Inflammatory macrophage treated with lipopolysaccharide for 1 hour (primary cell): ENCODE measurements at places on chromosomes 7 and 10.

DNA sequence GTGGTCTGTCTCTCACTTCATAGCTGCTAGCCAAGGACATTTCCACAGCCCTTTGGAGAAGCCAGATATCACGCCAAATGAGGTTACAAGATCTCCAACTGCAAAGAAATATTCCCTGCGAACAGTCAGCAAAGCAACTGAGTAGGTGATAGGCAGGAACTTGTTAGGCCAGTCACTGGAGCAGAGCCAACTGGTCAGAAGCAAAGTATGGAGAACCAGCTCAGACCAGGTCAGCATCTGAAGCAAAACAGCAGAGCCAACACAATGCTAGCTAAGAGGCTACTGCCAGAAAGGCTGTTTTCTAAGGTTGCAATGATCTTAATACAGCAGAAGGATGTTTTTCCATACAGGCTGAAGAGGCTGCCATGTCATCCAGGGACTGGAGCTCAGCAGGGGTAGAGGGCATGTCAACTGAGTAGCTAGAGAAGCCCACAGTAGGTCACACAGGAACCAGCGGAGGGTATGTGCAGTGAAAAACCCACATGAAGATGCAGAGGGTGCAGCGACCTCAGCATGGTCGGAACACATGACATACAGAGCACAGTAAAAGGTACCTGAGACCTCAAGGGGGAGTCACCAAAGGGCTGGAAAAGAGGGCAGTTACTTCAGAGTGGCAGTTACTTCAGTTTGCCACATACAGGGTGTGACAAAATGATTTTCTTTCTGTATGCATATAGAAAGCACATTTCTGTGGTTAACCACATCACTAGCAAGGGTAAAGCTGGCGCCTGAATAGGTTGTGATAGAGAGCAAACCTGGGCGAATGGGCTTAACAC, 8.9 kb downstream of the SEC31B start:
- no peak for DNase-seq

DNA sequence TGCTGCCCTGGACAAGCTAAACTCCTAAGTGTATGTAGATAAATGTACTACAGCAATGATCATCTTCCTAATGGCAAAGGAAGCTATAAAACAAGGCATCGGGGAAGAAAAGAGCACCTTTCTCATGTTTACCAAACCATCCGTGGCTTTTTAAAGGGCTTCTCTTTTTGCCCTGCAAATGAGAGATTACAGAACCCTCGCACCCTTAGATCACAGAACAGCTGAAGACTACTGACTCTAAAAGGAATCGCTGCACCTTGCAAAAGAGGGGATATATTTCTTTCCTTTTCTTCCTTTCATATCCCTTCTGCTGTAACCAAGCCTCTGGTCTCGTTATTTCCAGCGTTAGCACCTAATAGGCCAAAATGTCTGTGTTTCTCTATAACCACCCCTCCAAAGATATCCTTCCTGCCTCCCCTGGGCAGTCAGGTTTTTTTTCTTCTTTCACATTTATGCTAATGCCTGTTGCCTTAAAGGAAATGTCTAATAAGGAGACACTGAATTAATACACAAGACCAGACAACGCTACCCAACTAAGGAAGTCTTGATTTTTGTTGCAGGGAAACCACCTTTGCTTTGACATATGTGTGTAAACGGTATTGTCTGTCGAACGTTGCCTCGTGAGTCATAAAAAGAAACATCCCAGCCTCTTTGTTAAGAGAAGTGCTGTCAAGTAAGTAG, 10.5 kb downstream of the ST8SIA6 start:
- DNase-seq: no peak

DNA sequence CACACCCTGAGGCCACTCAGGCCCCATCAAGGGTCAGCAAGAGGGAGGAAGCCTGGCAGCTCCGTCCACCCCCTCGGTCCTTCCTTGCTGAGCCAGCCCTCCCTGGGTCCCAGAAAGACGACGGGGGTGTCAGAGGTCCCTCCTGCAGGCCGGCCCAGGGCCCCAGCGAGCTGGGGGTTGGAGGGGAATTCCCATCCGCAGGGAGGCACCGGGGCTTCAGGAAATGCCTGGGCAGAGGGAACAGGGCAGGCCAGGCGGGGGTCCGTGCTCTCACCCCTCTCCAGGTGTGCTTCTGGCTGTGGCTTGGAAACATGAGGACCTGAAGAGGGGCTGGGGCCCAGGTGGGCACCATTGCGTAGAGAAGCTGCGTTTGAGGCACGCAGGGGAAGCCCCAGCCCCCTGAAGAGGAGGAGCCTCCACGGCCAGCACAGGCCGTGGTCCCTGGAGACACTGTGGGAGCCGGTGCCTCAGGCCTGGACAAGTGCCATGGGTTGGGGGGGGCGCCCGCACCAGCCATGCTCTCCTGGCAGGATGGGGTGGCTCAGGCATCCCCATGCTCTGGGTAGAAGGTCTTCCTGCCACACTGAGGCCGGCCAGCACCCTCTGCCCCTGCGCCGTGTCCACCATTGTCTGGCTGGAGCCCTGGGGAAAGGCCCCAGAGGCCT, 66.7 kb downstream of the PDGFA start:
- no peak for DNase-seq

DNA sequence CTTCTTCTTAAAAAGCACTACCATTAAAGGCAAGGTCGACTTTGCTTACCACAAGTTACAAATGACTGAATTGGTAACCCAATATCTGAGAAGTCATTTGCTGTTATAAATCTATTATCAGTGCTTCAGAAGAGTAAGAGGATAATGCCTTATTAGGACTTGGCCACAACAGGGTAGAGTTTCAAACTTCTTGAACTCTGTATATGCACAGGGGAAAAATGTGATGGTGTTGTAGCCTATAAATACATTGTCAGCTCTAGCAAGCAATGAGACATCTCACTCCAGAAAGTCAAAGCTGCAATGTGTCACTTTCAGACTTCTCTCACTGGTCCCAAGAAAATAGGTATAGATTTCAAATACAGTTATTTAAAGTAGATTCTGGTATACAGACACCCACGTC, 9.3 kb downstream of the TFEC start:
- DNase-seq: no peak

- no peak for DNase-seq
These were observed 44.9 kb downstream of the SP8 start for GRCh38 chr7:20741801-20742200.

GRCh38 chr7:2175514-2175913, 57.2 kb downstream of the MAD1L1 start:
- DNase-seq: peak; percentile 8

- no peak for DNase-seq
These were observed 1.9 kb upstream of the TAS2R39 start for GRCh38 chr7:143181349-143181748.

DNA sequence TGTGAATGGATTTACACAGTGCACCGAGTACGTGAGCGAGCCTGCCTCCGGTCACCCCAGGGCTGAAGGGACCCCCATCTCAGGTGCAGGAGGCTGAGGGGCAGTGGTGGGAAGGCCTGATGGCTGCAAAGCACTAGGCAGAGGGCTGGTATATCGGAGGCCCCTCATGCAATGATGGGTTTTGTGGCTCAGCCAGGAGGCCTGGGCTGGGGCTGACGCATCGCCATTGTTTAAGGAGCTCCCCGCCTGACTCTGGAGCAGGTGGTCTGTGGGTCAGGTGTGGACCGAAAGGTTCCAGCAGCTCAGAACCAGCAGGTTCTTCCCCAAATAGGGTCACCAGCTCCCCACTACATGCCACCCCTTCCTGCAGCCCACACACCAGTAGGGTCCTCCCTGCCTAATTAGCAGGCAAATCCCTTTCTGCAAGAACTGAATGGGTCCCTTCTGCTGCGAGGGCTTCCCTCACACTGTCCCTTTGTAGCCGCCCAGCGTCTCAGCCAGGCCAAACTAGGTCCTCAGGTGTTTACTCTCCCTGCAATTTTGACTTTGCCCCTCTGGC, 33.0 kb downstream of the OAT start:
- no peak for DNase-seq

GRCh38 chr7:43888993-43889945, 17.1 kb downstream of the URGCP start:
- DNase-seq: no peak

DNA sequence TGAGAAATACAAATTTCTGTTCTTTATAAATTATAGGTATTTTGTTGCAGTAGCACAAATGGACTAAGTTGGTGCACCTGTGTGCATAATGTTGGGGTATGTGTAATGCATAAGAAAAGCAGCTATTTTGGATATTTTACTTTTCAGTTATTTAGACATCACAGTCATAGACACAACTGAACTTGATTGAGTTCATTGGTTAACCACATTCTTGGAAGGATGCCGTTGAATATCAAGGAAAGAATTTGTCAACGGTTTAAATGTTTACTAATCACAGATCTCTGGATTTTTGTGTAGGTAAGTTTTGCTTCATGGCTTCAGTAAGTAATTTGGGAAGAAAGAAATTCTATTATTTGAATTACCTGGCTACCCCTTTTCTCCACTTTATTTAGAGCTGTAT, 4.1 kb downstream of the OTUD1 start:
- no peak for DNase-seq

DNA sequence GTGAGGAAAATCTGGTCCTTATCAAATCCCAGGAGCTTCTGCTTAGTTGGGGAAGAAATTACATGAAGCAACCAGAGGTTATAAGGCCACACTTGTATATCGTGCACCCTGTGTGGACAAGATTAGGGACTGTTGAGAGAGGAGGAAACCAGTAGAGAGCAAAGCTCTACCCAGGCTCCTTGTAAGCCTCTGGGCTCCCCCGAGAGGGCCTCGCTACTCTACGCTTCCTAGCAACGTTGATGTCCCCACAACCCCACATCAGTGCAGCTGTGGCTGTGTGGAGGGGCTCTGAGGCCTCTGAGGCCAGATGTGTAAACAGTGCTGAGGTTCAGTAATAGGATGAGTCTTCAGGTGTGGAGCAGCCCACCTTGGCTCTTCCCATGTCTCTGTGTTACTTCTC, 16.0 kb downstream of the HIF1AN start:
- DNase-seq: no peak

DNA sequence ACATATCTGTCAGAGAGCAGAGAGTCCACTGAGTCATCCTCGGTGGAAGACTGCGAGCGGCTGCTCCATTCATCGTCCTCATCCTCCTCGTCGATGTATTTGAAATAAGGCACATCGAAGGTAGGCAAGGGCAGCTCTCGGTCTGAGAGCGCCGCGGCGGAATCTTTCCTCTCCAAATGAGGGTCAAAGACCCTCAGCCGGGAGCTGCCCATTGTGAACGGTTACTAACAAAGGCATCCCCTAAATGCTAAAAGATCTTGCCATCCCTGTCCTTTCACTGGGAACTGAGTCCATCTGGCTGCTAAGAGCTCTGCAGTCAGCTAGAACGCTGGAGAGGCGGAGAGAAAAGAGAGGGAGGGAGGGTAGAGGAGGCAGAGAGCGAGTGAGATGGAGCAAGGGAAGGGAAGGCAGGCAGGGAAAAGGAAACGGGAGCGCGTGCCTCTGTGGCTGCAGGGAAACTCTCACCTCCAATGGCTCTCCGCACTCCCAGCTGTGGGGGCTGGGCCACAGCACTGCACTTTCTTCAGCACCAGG, 163.4 kb downstream of the RAPGEF5 start:
- DNase-seq: no peak

DNA sequence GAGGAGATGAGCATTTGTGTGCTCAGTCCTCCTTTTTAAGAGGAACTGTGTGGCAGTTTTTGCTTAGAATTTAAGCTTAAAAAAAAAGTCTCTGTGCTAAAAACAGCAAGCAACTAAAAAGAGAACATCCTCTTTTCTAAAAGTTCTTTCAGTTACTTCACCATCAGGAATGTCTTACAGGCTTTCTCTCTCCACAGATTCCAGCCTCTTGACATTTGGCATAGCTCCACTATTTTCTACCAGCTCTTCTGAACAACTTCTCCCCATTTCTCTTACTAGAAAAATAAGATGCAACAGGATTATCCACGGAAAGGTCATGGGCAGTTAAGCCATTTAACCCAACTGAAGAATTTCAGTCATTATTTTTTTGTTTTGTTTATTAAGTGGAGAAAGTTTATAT, 13.2 kb downstream of the PCLO start:
- DNase-seq: no peak

DNA sequence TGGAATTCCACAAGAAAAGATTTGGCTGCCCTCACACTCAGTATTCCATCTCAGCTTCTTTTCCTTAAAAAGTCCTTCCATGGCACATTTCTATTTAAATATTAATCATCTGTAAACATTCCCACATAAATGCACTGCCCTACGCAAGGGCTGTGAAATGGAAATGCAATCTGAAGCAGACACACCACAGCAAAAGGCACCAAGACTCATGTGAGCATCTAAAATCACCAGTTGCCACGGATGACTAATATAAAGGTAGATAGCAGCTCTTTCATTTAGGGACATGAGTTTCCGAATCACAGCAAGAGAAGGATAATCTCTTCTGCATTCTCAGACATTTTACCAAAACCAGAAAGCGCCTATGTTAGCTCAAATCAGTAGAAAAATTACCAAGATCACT, 31.6 kb downstream of the COA1 start:
- no peak for DNase-seq

GRCh38 chr10:107299606-107300005, 135.1 kb upstream of the SORCS1 start:
- DNase-seq: no peak

- DNase-seq: no peak
These were observed 17.9 kb upstream of the DDX21 start for GRCh38 chr10:68938117-68938516.

- DNase-seq: peak; percentile 49
These were observed 148.2 kb downstream of the CELF2 start for GRCh38 chr10:11165591-11166543.

GRCh38 chr7:137804836-137805235, 41.9 kb downstream of the DGKI start:
- DNase-seq: no peak

- no peak for DNase-seq
These were observed 19.5 kb downstream of the HSPA12A start for GRCh38 chr10:116722736-116723427.

DNA sequence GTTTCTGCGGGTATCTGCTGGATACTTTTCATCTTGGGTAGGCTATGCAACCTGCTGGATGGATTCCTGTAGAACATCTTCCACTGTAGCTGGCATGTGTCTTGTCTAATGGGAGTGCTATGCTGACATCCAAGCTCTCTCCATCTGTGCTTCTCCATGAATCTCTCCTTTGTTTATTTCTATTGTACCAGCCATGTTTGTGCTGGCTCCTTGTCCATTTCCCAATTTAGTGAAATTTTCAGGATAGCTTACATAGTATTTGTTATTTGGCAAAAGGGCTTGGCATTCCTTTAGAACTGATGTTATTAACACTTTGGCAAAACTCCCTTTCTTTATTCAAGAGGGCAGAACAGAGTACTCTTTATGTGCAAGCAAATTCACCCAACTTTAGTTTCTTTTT, 198.0 kb downstream of the CSTF2T start:
- DNase-seq: no peak

DNA sequence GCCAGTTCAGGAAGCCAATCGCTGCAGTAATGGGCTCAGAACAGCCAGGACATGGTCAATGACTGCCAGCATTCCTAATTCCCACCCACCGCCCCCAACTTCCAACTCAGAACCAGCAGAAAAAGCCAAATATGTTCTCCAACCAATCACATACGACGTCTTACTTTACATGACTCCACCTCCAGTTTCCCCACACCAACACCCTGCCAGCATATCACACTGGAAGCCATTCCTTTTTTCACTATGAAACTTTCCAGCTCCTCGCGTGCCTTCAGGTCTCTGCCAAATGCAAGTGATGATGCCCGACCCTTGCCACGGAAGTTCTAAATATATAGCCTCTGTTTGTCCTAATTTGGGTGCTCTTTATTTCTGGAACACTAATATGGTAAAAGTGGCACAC, 12.5 kb downstream of the NPS start:
- no peak for DNase-seq
